ENCODE measurements at places on chromosomes 4 and X.

DNA sequence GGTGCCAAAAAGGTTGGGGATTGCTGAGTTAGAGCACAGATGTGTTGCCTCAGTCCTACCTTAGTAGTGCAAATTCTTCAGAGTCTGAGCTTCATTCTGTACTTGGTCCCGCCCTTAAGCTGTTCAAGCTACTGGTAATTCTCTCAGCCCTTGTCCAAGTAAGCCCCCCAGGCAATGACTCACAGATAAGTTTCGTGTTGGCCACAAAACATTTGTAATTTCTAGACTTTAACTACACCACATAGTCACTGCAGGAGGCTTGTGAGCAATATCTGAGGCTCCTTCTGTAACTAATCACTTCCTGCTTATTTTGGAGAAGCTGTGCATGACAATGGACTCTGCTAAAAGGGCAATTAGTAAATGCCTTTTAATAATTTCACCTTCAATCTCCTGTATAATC is 1420.5 kb downstream of the PCDH7 start:
- DNase-seq = peak; percentile 57

GRCh38 chrX:111035991-111036390 is 60.0 kb upstream of the PAK3 start:
- DNase-seq = no peak

GRCh38 chr4:174040287-174040686 is 243.2 kb downstream of the FBXO8 start:
- no peak for DNase-seq

DNA sequence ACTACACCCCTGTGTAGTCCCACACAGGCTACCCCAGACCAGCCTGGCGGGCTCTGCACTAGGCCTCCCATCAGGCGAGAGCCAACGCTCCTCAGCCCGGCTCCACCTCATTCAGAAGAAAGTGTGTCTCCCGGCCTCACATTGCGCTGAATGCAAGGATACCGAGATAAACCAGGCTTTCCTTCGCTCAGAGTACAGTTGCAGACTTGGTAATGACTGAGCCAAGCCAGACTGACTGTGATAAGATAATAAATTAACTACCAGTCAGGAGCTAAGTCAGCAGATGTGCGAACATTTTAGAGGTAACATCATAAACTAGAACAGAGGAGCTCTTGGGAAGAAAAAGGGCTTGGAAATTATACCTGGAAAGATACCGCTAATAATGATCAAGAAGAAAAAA is 397.6 kb downstream of the TRIML1 start:
- no peak for DNase-seq

DNA sequence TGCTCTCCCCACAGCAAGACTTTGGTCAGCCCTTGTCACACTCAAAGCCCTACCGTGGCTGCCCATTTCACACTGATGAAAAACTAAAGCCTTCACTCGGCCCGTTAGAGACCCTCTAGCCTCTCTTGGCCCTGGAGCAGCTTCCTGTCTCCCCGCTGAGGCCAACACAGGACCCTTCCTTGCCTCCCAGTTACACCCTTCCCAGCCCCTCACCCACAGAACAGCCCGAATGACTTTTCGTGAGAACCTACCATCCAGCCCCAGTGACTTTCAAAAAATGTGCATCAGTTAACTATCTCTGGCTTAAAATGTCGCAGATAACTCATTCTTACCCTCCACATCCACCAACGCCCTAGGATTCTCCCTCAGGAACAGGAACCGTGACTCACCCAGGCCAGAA is 756 bp upstream of the TAF9B start:
- no peak for DNase-seq

- DNase-seq = no peak
Observed at GRCh38 chr4:148029781-148030180, 297.9 kb downstream of the ARHGAP10 start.

DNA sequence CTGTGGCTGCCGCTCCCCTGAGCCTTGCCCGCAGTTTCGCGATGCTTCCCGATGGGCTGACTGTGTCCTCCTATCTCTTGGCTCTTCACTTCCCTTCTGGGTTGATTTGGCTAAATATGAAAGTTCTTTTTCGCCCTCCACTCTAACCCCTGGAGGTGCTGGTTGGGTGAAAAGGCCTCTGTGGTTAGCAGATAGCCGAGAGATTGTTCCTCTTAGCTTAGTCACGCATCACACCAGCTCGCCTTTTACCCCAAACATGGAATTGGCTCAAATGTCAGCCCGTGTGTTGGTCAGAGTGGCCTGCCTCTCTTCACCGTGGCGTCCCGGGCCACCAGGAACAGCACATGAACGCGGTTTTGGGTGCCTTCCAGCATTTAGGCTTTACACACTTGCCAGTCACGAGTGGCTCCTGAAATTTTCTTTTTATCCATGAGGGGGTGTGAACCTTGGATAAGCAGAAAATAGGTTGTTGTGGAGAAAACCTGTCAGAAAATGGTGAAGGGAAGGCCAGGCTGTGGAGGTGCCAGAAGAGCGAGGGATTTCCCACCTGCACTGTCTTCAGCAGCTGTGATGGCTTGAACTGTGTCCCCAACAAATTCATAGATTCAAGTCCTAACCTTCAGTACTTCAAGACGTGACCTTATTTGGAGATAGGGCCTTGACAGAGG is 8.9 kb downstream of the CLCN4 start:
- peak; percentile 71 for DNase-seq

- no peak for DNase-seq
Observed at GRCh38 chr4:82500435-82501153, 61.2 kb downstream of the TMEM150C start.

GRCh38 chrX:19902110-19902509 is 14.7 kb upstream of the SH3KBP1 start:
- no peak for DNase-seq

DNA sequence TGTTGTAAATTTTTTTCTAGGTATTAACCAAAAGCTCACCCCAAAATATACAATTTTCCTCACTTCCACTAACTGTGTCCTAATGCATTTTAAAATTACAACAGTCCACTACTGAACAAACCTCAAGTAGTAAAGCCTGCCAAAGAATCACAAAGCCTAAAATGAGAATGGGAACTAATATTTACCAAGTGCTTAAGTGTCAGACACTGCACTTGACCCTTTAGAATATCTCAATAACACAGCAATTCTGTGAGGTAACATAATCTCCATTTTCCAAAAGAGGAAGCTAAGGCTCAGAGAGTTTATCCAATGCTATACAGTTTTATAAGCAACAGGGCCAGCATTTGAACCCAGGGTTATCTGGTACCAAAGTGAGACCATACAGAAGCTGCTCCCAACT is 4.9 kb downstream of the SLC9A7 start:
- DNase-seq = no peak

DNA sequence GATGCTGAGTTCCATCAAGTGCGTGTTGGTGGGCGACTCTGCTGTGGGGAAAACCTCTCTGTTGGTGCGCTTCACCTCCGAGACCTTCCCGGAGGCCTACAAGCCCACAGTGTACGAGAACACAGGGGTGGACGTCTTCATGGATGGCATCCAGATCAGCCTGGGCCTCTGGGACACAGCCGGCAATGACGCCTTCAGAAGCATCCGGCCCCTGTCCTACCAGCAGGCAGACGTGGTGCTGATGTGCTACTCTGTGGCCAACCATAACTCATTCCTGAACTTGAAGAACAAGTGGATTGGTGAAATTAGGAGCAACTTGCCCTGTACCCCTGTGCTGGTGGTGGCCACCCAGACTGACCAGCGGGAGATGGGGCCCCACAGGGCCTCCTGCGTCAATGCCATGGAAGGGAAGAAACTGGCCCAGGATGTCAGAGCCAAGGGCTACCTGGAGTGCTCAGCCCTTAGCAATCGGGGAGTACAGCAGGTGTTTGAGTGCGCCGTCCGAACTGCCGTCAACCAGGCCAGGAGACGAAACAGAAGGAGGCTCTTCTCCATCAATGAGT is 46.6 kb downstream of the RHOH start:
- no peak for DNase-seq

GRCh38 chr4:145171911-145172310 is 8.5 kb downstream of the OTUD4 start:
- no peak for DNase-seq

DNA sequence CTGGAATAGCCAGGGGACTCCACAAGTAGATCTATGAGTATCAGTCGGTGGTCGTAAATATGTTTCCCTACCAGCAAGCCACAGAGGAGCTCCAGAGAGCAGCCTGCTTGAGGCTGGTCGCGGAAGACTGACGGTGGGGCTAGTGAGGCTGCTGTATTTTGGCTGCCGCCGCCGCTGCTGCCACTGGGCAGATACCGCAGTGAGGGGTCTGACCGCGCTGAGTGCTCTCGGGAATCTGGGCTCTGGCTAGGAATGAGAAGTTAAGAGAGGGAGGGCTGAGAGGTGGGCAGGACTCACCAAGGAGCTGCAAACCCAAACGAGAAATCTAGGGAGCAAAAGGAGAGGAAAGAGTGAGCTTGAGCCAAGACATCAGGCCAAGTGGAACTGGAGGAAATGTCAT is at the start of gene EXOC1L:
Gene EXOC1L, plus strand, starts transcription at position 157 of the 400 bp plus-strand sequence. Its CDS starts 237 bp downstream, at position 394.
- DNase-seq = peak; percentile 30

DNA sequence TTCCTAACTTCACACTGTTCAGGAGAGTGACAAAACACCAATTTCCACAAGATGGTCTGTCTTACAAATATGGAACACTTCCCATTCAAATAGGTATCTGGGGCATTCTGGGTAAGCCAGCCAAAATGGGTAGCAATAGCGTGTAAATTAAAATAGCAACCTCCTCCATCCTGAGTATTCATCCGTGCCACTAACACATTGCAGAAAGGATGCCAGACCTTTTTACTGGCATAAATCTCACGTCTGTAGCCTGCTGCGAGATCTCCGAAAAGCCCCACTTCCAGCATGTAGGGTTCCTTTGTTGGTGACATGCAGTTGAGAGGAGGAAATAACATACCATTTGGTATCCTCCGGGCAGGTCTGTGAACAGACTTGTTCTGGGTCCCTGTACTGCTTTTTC is 52.7 kb upstream of the RAI2 start:
- DNase-seq = no peak

GRCh38 chr4:73525611-73526010 is 44.1 kb downstream of the AFM start:
- DNase-seq = no peak

- DNase-seq = no peak
Observed at GRCh38 chr4:8387194-8387593, 53.3 kb downstream of the ACOX3 start.

DNA sequence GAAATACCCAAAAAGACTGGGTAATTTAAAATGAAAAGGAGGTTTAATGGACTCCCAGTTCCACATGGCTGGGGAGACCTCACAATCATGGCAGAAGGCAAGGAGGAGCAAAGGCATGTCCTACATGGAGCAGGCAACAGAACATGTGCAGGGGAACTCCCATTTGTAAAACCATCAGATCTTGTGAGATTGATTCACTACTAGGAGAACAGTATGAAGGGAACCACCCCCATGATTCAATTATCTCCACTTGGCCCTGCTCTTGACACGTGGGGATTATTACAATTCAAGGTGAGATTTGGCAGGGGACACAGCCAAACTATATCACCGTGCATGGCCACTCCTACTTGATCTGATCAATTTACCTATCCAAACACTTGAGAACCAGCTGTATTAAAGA is 131.5 kb upstream of the LDB2 start:
- no peak for DNase-seq

- DNase-seq = no peak
Observed at GRCh38 chr4:122663814-122664610, 43.1 kb upstream of the IL21 start.

- no peak for DNase-seq
Observed at GRCh38 chrX:39144323-39144722, 343.1 kb downstream of the MID1IP1 start.
